ENCODE measurements at places on chromosomes 1 and 21.

DNA sequence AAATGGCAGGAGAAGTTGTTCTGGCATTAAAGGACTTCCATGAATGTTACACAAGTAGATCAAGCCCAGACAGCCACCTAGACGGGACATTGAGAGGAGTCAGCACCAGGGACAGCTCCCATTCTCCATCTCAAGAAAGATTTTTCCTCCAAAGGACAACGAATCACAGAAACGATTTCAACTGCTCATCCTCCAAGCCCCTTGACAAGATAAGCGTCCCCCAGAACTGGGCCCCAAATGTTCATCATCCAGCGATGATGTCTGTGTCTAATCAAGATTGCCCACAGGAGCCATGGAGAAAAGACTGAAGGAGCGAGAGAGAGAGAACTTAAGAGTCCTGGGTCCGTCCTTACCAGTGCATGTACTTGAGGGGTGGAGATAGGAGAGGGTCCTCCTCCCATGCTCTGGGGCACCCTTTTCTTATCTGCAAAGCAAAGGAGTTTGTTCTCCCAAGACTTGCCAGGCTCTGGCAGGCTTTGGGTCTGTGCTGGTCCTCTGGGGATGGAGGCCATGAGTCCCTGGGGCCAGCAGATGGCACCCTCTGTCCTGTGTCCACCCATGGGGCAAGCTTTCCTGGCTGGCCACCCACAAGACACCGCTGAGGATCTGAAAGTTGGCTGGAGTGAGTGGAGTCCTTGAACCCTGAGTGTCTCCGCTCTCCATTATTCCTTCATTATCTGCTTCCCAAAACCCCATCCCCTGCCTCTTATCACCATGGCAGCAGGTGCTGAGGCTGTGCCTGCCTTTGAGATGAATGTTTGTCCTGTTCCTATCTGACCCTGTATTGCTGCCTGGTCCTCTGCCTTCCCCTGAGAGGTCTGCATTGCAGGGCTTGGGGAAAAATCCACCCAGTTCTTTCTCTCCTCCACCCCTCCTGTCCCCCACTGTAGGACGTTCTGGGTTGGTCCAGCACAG, 164.6 kb downstream of the ACTL8 start:
- DNase-seq: no peak

DNA sequence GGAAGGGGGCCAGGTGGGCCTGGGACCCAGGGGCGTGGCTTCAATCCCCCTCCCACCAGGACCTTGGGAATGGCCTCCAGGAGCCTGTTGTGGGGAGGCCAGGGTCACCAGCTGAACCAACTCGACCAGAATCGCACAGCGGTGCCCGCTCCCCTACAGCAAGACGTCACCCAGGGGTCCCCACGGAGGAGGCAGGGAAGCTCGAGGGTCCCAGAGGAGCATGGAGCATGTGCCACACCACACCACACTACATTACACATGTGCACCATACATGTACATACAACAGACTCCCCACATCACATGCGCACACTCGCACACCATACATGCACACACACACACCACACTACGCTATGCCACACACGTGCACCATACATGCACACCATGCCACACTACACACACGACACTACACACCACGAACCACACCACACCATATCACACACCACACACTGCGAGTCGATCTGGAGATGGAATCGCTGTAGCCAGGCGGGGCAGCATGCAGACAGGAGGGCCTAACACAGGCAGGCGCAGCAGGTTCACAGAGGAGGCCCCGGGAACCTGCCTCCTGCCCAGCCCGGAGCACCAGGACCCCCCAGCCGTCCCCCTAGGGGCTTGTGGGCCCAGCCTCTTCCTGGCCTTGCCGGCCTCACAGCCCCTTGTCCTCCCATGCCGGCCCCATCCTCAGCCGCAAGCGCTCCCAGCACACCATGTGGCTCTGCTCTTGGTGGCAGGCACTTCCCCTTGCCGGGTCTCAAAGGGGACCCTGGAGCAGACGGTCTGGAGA, 596 bp downstream of the ITGB2 start:
- DNase-seq: no peak

DNA sequence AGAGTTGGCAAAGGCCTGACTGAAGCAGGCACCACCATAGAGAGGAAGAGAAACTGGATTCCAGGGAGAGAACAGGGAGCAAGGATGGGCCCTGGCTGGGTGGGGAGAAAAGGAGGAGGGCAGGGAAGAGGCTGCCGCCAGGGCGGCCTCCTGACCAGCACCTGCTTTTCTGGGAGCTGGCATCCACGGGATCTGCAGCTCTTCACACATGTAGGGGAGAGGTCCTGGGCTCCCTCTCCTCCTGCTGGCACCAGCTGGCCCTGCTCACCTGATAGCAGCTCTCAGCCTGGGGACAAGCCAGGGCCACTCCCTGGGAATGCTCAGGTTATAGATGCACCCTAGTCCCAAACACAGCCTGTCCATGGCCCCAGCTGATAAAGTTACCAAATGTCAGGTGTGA, 39.9 kb downstream of the TEX35 start:
- DNase-seq: no peak

DNA sequence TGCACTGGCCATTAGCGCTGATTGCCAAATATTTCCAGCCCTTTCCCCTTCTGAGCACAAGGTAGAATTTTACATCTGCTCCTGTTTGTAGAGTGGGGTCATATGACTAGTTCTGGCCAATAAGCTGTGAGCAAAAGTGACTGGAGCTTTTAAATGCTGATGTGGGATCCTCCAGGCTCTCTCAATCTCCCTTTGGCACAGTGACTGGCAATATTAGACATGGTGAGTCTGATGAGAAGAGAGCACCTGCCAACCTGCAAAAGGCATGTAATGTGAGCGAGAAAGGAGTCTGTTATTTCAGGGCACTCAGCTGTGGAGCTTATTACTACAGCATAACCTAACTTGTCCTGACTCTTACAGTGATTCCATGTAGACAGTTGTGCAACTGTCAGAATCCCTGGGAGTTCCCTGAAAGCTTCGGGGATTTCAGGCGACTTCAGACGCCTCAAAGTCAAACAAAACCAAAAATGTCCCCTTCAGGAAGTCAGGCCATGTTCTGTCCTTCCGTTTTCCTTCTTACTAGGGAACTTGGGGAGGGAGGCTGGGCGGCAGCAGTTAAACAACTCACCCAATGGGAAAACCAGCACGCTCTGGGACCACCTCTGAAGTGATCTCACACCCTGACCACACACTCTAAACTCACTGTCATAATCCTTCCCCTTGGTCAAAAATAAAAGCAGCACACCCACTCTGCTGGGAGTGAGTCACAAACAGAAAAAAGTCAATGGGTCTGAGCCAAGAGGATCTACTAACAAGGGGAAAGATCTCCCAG, 3.6 kb upstream of the RASSF5 start:
- peak; percentile 30 for DNase-seq

DNA sequence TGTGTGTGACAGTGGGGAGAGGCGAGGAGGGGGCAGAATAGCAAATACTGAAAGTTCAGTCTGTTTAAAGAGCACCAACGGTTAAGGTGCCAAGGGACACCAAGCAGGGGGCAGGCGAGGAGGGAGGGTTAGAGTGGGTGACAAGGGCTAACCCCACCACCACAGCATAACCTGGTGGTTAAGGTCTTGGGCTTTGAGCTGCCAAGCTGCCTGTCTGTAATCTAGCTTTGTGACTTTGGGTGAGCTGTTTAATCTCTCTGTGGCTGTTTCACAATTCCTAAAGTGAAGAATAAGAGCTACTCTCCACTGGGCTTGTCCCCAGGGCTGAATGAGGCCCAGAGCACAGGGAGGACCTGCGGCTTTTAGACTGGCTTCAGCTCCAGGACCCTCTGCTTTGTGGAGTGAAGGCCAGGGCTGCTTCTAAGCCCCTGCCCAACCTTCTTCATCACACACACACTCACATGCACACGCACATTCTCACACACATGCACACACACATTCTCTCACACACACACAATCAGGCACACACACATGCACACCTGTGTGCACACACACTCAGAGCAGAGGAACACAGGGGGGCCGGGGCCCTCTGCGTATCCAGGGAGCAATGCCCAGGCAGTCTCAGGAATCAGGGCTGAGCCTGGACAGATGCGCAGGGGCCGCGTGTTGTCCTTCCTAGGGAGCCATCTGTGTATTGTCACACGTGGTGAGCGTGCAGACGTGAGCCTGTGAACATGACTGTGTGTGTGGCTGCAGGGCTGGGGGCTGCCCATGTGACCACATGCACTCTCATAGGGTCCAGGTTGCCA, 101.6 kb upstream of the TARDBP start:
- no peak for DNase-seq

- DNase-seq: no peak
Observed at GRCh38 chr21:33971492-33972013, 55.9 kb upstream of the ATP5PO start.

GRCh38 chr1:41751804-41752513, 166.8 kb downstream of the HIVEP3 start:
- no peak for DNase-seq

DNA sequence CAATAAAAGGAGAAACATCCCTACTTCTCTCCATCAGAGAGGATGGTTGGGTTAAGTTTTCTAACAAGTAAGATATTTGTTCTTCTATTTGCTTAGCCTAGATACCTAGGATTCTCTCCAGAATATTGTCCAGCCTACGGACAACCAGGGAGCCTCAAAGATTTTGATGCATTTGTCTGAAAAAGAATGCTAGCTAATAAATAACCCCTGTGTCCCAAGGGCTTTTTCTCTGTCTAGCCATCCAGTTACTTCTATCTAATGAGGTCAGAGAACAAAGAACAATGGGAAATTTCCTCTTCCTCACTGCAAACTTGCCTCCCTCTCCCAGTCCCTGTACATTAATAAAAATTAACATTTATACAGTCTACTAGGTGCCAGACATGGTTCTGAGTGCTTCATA, 810 bp downstream of the RGS5 start:
- DNase-seq: no peak

DNA sequence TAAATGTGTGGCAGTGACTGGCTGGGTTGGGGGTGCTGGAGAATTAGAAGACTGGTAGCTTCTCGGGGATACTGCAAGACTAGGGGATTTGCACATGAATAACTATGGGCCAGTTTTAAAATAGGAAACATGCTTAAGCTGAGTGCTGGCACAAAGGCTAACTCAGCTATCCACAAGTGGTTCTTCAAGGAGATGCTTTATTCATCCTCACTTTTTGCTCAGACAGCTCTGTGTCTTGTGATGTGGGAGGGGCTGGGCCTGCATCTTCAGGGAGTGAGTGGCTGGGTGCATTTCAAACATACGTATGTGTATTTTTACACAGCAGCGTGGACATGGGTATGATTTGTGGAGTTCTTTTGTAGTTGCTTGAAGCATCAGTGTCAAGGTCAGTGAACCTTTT, 2.3 kb downstream of the COQ8A start:
- no peak for DNase-seq

DNA sequence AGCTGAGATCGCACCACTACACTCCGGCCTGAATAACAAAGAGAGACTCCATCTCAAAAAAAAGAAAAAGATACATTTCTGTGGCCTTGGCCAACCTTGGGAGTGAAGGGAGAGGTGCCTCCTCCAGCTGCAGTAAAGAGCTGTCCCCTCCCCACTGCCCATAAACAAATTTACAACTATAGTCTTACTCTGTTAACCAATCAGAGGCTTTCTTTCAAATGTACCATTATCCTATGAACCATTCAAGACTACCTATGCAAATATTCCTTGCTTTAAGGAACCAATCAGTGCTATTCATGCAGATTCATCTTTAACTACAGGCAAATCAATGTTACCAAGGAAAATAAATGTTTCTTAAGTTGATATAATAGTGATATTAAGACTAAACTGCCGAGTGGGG, 1.0 kb downstream of the CELA2B start:
- DNase-seq: no peak

DNA sequence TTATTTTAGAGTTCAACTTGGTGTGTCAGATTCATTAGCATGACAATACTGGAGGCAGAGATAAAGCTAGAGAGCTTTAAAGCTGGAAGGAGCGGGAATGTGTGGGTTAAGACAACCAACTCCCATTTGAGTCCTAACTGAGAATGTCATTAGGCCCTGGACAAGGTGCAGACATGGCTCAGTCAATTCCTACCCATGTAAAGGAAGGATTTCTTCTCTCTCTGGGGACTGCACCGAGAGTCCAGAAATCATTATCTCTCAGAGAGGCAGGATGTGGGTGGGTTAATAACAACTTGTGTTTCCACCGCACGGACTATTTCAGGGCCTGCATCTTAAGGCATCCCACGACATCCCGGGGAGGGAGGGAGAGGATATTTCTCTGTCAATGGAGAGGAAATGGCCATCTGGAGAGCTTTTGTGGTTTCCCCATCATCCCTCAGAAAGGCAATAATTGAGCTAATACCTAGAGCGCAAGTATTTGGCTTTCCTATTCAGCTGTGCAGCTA, 46.7 kb upstream of the SARS1 start:
- DNase-seq: no peak

DNA sequence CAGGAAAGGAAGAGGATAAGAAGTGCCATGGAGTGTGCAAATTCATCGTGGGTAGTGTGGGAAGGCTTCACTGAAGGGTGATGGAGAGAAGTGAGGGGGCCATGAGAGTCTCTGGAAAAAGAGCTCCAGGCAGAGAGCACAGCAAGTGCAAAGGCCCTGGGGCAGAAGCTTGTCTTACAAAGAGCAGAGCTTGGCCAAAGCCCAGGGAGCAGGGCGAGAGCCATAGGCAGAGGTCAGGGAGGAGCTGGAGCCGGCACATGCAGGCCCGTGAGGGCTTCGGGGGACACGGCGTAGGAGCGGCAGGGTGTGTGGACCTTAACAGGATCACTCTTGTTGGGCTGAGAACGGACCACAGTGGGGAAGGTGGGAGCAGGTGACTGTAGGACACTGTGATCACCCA, 83.7 kb upstream of the EDN2 start:
- no peak for DNase-seq

- DNase-seq: no peak
Observed at GRCh38 chr1:224404916-224405603, 29.5 kb downstream of the WDR26 start.

DNA sequence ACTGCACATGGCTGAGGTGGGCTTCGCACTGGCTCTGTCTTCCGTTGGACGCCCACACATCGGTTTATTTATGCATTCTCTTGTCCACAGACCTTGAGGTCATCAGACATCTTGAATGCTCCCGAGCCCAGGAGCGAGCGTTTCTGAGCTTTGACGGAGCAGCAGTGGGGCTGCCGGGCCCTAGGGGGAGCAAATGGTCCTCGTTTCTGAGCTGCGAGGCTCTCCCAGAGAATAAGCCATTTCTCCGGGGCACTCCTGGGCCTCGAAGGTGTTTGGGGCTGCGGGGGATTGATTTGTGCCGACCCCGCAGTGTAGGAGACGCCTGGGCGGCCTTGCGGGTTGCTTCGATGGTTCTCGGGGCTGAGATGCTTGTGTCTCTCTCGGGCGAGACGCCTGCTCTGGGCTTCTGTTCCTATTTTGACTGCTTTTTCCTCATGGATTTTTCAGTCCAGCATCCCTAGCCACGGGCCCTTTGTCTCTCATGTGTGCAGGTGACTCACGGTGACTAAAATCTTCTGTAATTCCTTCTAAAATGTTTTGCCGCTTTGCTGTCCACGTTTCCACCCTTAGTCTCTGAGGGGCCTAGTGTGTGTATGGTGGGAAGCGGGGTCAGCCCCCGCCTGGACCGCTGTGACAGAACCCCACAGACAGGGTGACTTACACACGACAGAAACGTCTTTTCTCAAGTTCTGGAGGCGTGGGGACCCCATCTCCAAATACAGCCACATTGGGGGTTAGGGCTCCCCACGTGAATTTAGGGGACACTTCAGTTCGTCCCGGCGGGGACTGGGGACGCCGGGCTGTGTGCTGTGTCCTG, 62.1 kb downstream of the FAAP20 start:
- no peak for DNase-seq
